ENCODE measurements at places on chromosomes 4 and X. TPM values are rescaled to one million over a fixed set of nuclear protein-coding genes. Genes with fewer than 3 reads are reported as not detected.

The UGT2B11 gene
- 0.49 TPM for polyA plus RNA-seq

The XAGE1B gene
- not detected for polyA plus RNA-seq

The SLITRK2 gene
- 1.7 TPM for polyA plus RNA-seq

The P2RY8 gene
- 0.64 TPM for polyA plus RNA-seq

The CC2D2A gene
- 51.4 TPM for polyA plus RNA-seq

The DMP1 gene
- polyA plus RNA-seq: not detected

The PHOX2B gene
- polyA plus RNA-seq: 0.09 TPM

The FHIP1A gene
- 7.7 TPM for polyA plus RNA-seq

The CLDN2 gene
- polyA plus RNA-seq: 70.4 TPM

The INTS6L gene
- polyA plus RNA-seq: 21.6 TPM

The DSPP gene
- 0.08 TPM for polyA plus RNA-seq

The CPZ gene
- polyA plus RNA-seq: 24.9 TPM

The AFF2 gene
- 6.3 TPM for polyA plus RNA-seq

The ADAMTS3 gene
- 10.1 TPM for polyA plus RNA-seq

The F9 gene
- polyA plus RNA-seq: not detected

The TCEAL7 gene
- polyA plus RNA-seq: 30.8 TPM

The ODAPH gene
- polyA plus RNA-seq: 0.16 TPM

The IL21 gene
- polyA plus RNA-seq: not detected

The GDPD2 gene
- polyA plus RNA-seq: 0.99 TPM

The GPR173 gene
- polyA plus RNA-seq: 15.6 TPM

The S100G gene
- not detected for polyA plus RNA-seq

The BMP3 gene
- 15.9 TPM for polyA plus RNA-seq

The SH3BGRL gene
- polyA plus RNA-seq: 196 TPM

Data from renal cortex interstitium (tissue), 15 donors.